Left lobe of liver (tissue), 2 donors: ENCODE measurements at places on chromosomes 12 and 14. TPM values are rescaled to one million over a fixed set of nuclear protein-coding genes. Genes with fewer than 3 reads are reported as not detected.

- DNase-seq = no peak
These were observed 59.8 kb upstream of the TBX3 start for GRCh38 chr12:114743799-114744198.

DNA sequence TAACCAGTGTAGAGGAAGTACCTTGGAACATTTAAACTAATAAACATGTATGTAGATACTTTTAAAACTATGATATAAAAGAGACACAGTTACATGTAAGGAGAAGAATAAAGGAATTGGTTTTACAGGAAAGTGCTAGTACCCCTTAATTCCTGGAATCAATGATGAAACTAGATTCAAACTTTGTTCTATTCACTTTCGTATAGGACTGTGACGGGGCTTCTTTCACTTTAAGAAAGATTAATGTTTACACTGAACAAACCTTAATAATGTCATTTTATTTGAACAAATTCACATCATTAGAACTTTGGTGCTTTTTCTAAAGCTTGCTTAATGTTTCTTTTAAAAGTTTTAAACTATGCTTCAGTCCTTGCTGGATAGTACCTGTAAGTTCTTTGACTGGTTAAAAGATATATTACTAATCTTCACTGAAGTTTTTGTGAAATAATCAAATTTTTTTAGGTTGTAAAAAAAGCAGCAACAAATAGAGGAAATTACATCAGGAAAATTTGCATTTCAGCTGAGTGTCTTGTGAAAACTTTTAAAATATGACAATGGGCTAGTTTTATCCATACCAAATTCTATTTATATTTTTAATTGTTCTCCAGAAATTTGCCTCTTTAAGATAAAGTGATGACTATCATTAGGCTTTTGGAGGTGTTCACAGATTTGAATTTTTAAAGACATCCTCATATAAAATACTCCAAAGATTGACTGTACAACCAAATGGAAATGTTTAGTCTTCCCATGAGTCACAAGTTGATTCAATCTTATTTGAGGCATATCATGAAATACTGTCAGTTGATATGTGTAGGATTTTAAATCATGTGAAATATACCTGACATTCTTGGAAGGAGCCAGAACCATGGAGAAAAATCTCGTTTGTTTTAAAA is 36.2 kb downstream of the PAPOLA start:
- no peak for DNase-seq

- DNase-seq = no peak
These were observed 1103.6 kb downstream of the BCL11B start for GRCh38 chr14:98168211-98168985.

The BCL11B gene
- 0.43 TPM for total RNA-seq

The CLEC9A gene
- not detected for total RNA-seq
